ENCODE measurements at places on chromosomes 16 and 17.

DNA sequence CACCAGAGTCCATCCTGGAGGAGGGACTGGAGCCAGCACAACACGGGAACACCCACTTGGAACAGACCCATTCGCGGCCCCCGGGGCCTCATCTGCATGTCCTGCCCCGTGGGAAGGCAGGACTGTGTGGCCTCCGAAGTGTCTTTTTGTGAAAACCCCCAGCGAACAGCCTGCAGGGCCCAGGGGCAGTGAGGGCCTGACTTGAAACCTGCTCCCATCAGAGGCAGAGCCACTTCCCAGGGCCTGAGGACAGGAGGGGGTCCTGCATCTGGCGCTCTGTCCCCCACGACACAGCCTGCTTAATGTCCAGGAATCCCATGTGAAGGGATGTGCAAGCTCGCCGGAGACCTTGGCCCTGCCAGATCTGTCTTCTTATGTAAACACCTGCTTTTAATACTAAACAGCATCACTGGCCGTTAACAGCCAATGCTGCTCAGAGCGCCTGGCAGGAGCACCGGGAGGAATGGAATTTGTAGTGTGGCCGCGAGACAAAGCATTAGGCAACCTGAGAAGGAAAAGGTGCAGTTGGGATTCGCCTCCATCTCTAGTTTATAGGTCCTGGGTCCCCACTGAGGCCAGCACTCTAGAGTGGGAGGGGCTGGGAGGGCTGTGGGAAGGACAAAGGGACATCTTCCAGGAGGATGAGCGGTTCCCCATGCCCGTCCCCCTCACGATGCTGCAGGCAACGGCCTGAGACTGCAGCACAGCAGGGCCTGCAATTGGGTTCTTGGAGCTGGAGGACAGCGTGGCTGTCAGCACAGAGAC lies 9.6 kb upstream of the EVPL start:
- no peak for DNase-seq

DNA sequence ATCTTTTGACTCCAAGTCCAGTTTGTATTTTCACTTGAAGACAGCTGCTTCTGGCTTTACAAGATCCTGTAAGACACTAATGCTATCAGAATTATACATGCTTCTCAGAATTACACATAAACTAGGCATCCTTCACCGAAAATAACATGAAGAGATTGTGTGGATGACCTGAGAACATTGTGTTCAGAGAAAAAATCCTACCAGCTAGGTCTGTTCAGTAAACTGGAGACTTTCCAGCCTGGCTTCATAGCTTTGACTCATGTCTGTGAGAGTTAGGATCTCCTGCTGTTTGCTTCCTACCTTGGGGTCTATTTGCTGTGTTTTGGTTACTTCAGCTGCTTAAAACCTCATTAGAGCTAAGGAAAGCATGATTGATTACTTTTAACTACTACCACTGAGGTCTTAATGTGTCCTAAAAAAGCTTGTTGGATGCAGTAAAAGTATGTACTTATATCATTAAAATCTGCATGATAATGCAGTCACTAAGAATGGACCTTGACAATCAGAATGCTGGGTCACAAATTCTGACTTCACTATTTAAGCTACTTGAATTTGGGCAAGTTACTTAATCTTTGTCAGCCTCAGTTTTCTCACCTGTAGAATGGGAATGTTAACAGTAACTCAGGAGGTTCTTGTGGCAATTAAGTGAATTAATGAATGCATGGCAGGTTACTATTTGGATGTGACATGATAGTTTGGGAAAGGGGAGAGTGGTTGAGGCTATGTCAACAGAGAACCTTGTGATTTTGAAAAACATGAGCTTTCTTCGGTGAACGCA lies 8.0 kb upstream of the MYH13 start:
- DNase-seq, result no peak

DNA sequence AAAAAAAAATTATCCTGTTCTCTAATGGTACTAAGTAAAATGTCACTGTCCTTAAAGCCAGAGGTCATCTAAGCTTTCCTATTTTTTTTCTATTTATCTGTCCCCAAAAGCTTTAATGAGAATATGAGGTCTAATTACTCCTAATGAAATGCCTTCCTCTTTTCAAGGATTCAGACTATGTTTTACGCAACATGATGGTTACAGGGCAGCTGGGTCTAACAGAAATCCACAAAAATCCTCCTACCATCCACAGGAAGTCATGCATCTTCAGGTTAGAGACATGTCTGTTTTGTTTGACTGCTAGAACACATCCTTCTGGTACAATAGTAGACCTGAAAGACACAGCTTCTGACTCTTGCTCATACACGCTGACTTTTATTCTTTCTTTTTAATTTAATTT lies 29.7 kb upstream of the NSRP1 start:
- DNase-seq, result no peak

DNA sequence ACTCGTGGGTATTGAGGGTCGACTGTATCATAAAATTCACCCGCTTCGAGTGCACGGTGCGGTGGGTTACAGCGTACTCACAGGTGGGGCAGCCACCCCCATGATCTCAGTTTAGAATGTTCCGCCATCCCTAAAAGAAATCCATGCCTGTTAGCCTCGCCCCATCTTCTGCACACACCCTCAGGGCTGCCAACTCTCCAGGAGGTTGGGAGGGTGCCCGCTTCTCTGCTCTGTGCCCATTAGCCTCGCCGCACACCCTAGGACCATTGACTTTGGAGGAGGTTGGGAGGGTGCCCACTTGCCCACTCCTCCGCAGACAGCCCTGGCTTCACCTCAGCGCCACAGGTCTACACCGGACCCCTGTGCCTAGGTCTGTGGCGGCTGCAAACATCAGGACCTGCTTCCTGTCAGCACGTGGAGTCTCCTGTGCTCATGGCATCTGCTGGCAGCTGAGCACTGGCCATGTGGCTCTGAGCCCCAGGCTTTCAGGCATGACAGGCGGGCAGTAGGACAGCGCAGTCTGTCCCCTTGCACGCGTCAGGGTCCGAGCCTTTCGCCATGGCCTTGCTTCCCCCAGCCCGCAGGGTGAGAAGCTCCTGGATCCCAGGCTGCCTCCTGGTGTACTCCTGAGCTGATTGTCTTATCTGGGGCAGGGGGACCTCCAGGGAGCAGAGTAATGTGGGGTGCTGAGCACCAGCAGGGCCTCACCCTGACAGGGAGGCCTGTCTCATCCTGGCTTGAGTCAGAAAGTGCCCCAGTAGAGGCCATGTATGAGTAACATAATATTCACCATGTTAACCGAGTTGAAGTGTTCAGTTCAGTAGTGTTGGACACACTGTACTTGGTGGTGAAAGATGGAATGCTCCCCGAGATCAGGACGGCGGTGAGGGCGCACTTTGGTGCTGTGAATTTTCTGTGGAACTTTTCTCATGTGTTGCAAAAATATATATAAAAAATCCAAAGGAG lies 21.9 kb downstream of the NME3 start:
- DNase-seq, result no peak

DNA sequence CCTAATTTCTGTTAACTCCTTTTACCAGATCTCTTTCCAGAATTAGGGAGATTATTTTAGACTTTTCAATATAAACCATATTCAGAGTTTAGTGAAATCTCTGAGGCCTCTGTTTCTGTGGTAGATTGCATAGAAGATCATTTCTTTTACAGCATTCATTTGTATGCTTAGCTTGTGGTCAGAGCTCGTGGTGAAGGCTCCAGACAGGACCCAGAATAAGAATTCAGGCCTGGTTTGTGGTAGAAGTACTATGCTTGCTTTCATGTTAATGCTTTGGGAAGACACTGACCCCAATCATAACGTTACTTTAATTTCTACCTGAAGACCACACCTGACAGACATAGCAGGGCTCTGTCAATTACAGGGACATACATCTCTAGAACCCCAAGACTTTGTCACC lies 258.1 kb downstream of the FTO start:
- no peak for DNase-seq

GRCh38 chr17:28957992-28958355 lies 6.7 kb upstream of the PHF12 start:
- no peak for DNase-seq

DNA sequence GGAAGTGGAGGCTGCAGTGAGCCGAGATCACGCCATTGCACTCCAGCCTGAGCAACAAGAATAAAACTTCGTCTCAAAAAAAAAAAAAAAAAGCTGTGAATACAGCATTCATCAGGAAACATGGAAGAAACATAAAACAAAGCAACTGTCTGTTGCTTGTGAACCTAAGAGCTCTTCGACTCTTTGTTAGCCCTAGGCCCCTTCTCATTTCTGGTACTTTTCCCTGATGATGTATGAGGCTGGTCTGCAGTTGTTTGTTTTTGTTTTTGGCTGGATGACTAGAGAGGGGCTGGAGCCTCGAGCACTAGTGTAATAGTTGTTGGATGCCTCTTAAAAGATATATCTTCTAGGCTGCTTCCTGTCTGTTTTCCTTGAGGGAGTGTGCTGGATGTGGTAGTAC lies 113.5 kb downstream of the MAP2K6 start:
- DNase-seq, result no peak

DNA sequence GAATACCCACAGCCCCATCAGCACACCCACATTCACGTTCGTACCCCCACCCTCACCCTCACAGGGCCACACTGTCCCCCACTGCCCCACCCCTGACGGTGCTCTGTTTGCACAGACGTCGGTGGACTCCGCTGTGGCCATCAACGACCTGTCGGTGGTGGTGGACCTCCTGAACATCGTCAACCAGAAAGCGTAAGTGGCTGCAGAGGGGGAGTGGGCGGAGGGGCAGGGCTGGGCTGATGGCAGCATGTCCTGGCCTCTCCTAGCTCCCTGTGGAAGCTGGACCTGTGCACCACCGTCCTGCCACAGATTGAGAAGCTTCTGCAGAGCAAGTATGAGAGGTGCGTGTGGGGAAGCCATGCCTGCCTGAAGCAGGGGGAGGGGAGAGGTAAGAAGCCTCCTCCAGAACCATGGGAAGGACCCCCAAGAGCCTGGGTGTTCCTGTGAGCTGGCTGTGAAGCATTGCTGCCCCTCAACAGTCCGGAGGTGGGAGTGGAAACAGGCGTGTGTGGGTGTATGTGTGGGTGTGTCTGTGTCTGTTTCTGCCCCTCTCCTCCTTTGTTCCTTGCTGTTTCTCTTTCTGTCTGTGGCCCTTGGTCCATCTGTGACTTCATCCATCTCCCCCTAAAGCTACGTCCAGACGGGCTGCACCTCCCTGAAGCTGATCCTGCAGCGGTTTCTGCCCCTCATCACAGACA lies 20.3 kb downstream of the KATNB1 start:
- no peak for DNase-seq

GRCh38 chr16:12625068-12625467 lies 178.6 kb downstream of the CPPED1 start:
- DNase-seq, result peak; percentile 18

DNA sequence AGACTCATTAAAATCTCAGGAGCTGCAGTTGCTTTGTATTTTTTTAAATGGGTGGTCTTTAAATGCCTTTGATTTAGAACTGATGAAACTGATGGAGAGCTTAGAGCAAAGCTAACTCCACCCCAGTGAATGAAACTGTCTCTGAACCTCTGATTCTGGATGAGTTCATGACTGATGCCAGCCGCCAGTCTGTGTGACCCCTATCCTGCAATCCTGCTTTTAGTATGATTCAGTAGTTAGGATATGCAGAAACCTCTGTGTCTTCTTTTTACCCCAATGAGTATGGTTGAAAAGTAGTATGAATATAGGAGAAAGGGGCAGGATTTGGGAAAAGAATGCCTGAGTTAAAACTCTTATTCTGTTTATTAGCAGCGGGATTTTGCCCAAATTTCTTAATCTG lies 12.3 kb upstream of the SALL1 start:
- DNase-seq, result no peak

DNA sequence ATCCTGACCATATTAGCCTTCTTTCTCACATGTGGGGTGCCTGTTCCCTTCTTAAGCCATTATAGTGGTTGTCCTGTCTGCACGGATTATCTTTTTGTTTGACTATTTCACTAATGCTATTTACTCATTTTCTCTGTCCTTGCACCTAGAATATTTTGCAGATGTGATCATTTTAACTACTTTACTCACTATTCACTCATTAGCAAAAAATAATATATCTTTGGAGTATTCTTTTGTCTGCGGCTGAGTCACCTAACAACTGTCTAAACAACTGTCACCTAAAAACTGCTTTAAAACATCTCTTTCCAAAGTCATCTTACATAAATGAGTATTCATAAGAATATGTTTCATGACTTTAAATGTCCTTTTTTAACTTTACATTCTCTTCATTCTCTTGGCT lies 87.4 kb downstream of the KCNJ2 start:
- DNase-seq, result no peak

DNA sequence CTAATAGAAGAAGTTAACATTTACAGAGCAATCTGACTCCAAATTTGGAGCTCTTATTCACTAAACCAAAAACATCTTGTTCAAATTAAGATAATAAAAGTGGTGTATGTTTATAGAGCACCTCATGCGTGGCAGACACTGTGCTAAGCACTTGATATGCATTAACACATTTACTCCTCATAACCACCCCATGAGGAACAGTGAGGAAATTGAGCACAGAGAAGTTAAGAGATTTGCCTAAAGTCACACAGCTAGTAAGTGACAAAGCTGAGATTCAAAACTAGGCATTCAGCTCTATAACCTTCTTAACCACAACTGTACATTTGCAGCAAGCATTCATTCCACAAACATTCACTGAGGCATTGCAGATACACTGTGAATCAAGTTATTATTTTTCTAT lies 94.0 kb downstream of the VAT1L start:
- no peak for DNase-seq

DNA sequence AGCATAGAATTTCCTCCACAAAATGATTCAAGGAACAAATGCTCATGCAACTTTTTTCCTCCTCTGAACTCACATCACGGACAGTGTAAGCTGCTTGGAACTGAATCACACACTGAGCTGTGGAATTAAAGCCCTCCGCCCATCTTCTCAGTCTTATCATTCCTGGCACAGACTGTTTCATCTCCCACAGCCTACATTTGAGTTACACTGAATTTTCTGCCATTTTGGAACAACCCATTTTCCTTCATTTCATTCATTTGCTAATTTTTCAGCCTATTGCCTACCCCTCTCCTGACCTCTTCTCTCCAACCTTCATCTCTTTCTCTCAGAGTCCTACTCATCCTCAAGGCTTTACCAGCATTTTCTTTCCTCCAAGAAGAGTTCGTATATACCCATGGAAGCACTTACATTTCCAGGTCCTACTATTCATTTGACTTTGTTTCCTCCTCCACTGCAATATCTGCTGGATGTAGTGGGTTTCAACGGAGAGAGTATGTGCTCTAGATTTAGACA lies 39.1 kb upstream of the TOM1L1 start:
- no peak for DNase-seq

- no peak for DNase-seq
These were observed 1140.2 kb downstream of the CDH11 start for GRCh38 chr16:63981639-63982038.
